ENCODE measurements at places on chromosomes 1 and 21. TPM values are rescaled to one million over a fixed set of nuclear protein-coding genes. Genes with fewer than 3 reads are reported as not detected.
A peak's percentile ranks its signal among the peaks of the same experiment; 100 is the strongest.

DNA sequence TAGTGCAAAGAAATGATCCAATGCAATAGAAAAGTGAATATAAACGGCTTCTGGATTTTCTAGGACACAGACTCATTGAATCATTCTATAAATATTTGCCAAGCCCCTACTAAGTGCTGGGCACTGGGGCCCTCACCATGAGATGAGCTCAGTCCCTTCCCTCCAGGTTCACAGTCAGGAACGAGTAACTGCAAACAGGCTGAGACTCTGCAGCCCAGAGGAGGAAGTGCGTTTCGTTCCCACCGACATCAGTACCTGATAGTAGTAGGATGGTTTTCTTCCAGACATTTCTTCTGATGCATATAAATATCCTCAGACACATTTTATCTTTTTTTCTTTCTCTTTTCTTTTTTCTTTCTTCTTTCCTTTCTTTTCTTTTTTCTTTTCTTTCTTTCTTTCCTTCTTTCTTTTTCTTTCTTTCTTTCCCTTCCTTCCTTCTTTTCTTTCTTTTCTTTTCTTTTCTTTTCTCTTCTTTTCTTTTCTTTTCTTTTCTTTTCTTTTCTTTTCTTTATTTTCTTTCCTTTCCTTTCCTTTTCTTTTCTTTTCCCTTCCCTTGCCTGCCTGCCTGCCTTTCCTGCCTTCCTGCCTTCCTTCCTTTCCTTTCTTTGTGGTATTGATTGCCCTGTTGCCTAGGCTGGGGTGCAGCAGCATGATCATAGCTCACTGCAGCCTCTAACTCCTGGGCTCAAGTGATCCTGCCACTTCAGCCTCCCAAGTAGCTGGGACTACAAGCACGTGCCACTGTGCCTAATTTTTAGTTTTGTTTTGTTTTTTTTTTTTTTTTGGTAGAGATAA lies 135.4 kb downstream of the DISC1 start:
- no peaks in the 10 kb centered on the region for H3K27me3 ChIP-seq
- no peaks in the 10 kb centered on the region for H3K4me1 ChIP-seq
- H3K4me3 ChIP-seq, result no peak overlapping the region
- no peak for DNase-seq
- no peaks in the 10 kb centered on the region for H3K36me3 ChIP-seq

- no peaks in the 10 kb centered on the region for H3K27me3 ChIP-seq
- H3K36me3 ChIP-seq, result no peaks in the 10 kb centered on the region
- peak; percentile 60 for DNase-seq
These were observed 180.3 kb downstream of the FAF1 start for GRCh38 chr1:50779801-50780200.

- H3K4me3 ChIP-seq, result no peak overlapping the region
- DNase-seq, result no peak
These were observed 149.7 kb upstream of the JUN start for GRCh38 chr1:58933599-58933926.

PRAMEF15 gene
- not detected for total RNA-seq

TDRD5 gene
- total RNA-seq, result not detected

EIF3I gene
- total RNA-seq, result 91.0 TPM

HHAT gene
- total RNA-seq, result 28.2 TPM
